ENCODE measurements at places on chromosomes 4 and X.

DNA sequence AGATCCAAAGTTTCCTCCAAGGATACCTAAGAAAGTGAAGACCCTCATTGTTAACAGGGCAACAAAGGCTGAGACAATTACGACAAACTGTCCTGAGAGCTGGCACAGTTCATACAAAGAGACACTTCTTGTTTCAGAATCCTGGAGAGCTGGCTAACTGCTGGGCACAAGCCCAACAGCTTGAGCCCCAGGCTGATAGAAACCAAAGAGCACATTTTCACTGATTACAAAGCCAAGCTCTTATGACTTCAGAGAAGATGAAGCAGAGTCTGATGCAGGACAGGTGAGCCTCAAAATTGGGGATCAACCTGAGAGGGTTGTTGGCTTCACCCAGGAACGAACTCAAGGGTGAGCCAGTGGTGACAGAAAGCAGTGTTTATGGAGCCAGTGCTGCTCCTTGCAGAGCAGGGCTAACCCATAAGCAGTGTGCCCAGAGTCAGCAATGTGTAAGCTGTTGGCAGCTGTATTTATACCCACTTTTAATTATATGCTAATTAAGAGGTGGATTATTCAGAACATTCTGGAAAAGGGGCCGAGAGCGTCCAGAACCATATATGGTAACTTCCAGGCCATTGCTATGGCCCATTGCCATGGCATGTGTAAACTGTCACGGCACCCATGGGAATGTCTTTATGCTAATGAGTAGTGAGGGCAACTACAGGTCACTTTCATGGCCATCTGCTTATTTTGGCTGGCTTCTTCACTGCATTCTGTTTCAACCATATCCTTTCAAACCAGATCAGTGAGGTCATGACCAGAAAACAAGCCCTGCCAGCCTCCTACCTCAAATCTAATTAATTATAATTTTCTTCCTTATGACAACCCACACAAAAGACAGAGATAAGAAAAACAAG lies 183.7 kb downstream of the EVC2 start:
- no peak for DNase-seq

DNA sequence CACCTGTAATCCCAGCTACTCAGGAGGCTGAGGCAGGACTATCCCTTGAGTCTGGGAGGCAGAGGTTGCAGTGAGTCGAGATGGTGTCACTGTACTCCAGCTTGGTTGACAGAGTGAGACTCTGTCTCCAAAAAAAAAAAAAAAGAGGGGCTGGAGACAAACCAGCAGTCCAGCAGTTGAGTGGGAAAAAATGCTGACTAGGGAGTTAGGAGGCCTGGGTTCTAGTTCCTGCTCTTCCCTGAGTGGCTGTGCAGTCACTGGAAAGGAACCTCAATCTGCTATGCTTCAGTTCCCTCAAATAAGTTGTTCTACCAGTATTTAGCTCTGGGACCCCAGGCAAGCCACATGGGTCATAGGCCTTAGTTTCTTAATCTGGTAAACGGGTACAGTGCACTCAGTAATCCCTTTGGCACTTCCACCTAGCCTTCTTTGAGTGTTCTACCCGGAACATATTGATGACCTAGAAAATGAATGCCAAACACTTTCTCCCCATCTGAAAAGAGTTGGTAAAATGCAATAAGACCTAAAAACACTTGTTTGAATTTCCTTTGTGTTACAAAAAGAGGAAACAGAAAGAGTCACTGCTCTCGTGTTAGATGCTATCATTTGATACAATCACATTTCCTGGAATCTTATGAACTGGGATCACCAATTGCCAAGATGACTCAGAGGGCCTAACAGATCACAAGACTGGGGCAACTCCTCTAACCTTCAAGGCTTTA lies 99.3 kb upstream of the EGFL6 start:
- no peak for DNase-seq

DNA sequence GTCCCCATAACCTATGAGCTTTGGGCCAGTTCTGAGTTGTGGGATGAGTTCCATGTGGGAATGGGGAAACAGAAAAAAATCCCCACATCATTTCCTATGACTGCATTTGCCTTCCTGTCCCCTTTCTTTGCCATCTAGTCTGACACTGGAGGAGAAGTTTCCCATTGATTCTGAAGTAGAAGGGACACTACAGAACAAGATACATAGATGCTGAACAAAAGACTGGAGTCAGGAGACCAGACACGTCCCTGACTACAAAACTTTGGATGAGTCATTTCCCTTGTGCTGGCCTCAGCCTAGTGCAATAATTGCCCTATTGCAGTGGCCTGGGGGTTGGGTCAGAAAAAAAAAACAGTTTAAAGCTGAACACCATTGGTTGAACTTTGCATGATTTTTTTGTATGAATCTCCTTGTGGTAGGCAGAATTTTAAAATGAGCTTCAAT lies 22.1 kb downstream of the BEX3 start:
- no peak for DNase-seq

DNA sequence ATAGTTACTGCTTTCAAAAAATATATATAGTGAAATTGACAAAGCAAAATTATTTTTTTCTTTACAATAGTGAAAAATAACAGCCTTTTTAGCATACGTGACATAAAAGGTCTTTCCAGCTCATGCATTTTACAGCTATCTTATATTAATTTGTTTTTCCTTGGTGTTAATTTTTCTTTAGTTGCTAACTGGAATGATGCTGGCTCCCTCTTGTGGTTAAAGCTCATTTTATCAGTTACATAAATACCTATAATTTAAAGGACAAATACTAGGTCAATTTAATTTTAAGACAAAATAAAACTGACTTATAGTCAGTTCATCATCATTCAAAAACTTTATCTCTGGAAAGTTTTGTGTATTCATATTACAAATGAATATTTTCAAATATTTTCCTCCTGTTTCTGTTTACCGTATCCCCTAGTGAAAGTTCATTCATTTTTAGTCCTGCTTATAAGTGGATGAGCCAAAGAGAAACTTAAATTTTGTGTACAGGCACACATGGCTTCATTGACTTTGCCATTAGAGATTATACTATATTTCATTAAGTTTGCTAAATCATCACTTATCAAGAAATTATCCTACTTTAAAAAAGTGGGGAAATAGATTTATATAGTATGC lies 9.9 kb upstream of the ANAPC4 start:
- DNase-seq: no peak

GRCh38 chr4:103171006-103171405 lies 27.1 kb downstream of the CENPE start:
- DNase-seq: no peak

DNA sequence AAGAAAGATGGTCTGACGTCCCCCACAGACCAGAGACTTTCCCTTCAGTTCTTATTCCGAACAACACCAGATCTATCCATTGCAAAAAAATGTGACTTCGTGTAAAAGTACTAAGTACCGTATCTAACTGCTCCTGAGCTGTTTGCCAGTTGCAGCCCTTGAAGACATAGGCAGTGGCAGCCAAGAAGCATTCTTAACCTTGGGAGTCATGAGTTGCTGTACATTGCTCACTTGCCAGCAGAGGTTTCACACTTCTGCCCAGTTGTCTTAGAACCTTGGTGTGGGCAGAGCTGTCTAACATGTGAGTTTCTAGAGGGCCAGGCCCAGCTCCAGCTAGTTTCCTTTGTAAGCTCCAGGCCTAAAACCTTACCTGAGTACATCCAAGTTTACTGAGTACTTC lies 10.5 kb upstream of the CHRDL1 start:
- DNase-seq: no peak
